Stimulated activated CD8-positive, alpha-beta memory T cell treated with anti-CD3 and anti-CD28 coated beads, Interleukin-4, amount 100 ng/mL, for 4 hours (primary cell): ENCODE measurements at places on chromosomes 6 and 20.

GRCh38 chr6:148935705-148936435 lies 189.0 kb downstream of the UST start:
- no peak for DNase-seq

- DNase-seq, result no peak
Observed at GRCh38 chr6:38264605-38265004, 375.1 kb downstream of the BTBD9 start.

DNA sequence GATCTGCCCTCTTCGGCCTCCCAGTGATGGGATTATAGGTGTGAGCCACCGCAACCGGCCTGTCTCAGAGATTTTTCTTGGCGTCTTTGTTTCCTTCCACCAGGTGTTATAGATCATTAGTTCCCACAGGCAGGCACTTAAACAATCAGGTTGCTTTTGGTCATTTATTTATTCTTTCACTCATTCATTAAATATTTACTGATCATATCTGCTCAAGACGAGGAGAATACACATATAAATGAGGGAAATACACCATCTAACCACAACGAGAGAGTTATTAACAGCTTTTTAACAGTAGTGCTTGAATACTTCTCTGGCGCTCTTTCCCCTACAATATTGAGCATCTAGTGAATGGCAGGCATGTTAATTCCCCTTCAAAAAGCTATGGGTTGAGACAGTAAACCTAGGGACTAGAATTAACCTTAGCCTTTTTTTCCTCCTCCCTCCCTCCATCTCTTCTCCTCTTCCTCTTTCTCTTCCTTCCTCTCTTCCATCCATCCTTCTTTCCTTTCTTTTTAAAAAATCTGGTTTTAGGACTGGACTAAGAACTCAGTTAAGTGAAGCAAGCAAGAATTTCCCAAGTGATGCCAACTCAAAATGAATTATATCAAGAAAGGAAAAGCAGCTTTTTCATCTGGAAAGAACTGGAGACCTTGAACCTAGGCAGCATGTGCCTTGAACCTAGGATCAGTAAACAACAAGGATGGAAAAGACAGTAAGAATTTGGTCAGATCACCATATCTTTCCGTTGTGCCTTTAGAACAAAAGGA lies 41.1 kb upstream of the RFPL4B start:
- no peak for DNase-seq

DNA sequence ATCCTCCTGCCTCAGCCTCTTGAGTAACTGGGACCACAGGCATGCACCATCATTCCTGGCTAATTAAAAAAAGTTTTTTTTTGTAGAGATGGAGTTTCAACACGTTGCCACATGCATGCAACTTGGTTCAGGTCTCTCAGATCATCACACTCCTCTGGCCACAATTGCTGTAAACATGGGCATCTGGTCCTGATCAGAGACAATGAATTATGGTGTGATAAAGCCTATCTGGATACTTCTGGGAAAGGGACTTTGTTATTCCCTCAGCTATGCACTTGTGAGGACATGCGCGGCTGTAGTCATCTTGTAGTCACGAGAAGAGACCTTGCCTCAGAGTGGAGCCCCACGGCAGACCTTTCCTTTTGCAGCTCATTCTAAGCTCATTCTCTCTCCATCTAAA lies 210.9 kb upstream of the ZFP64 start:
- no peak for DNase-seq

DNA sequence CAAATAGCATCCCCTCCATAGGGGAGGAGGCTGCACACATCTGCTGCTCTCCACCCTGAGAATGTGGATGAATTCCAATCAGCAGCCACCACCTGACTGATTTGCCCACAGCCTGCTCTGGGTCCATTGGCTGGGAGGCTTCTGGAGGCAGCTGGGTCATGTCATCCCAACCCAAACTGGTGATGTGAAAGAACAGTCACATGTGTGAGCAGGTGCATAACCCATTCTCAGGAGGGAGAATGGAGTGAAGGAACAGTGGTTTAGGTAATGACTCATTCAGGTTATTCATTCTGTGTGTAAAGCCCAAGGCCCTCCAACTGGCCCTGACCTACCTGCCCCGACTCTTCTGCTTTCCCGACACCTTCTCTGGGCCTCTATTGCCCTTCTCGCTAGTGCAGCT lies 90.9 kb upstream of the GCM1 start:
- DNase-seq, result no peak

GRCh38 chr20:47136782-47137181 lies 219.7 kb downstream of the ZMYND8 start:
- DNase-seq, result no peak

DNA sequence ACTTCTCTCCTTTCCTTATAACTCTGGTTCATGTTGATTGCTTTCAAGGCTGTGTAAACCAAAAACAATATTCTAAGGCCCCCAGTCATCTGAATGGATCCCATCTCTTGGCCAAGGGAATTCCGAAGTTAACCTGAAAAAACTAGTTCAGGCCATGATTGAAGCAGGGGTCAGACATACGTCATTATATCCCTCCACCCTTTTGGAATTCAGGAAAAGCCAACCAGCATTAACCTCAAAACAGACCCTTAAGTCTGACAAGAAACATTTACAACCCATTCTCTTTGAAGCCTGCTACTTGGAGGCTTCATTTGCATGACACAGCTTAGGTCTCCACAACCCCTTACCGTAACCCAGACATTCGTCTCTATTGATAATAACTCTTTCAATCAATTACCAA lies 39.7 kb downstream of the SLC26A8 start:
- no peak for DNase-seq

GRCh38 chr20:49118307-49118706 lies 69.8 kb downstream of the STAU1 start:
- no peak for DNase-seq

DNA sequence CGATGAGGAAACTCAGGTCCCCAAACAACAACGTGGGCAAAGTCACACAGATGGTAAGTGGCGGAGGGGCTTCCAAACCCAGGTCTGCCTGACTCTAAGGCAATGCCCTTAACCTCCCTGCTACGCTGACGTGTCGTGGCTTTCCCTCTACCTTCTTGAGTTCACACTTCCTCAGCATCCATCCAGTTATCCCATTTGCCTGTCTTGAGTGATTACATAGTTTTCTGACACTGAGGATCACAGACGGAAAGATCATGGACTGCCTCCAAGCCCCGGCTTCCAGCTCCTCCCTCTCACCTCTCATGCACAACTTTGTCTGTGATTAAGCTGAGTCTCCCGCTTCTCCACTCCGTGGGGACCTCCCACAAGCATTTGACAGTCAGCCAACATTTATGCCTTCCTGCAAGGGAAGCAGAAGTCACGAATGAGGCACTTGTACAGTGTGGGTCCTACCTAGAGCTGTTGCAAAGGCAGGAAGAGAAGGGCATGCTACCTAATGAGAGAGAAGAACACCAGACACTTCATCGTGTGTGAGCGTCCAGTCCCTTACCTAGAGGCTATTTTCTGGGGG lies 33.8 kb downstream of the TBC1D7 start:
- DNase-seq, result no peak

- no peak for DNase-seq
Observed at GRCh38 chr6:157121897-157122296, 201.4 kb downstream of the TMEM242 start.

DNA sequence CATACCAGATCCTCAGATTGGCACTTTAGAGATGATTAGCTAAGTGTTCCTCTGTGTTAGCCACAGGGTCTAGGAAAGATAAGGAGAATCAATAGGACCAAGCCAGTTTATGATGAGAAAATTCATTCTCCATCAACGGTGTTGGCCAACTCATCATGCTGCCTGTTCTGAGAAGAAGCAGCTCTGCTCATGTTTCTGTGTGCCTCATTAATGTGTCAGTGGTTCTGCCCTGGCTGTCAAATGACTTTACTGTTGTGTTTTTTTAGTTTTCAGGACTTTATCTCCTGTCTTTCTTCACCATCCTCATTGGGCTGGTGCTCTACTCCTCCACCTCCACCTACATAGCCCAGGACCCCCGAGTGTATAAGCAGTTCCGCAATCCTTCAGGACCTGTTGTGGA lies 234.3 kb upstream of the PLN start:
- DNase-seq, result no peak

- DNase-seq, result no peak
Observed at GRCh38 chr6:63395381-63395780, 75.6 kb upstream of the LGSN start.

DNA sequence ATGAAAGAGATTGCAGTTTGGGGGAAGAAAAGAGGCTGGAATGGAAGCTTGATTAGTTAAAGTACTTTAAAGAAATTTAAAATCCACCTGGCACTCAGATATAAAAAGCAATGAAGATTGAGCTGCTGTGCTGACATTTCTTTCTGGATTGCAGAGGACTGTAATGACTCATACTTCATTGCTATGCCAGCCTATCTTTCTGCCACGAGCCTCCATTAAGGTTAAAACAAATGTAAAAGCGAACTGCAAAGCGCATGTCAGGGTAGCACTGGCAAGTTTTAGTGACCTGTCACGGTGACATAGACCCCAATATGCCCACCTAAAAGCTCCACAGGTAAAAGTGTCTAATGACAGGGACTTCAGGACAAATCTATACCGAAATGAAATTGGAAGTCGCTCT lies 449.6 kb downstream of the C6orf118 start:
- no peak for DNase-seq

GRCh38 chr6:117272032-117272866 lies 6.9 kb downstream of the VGLL2 start:
- no peak for DNase-seq

- DNase-seq, result no peak
Observed at GRCh38 chr6:89387516-89388201, 24.4 kb downstream of the RRAGD start.

GRCh38 chr20:59325142-59325523 lies 24.7 kb downstream of the EDN3 start:
- no peak for DNase-seq

DNA sequence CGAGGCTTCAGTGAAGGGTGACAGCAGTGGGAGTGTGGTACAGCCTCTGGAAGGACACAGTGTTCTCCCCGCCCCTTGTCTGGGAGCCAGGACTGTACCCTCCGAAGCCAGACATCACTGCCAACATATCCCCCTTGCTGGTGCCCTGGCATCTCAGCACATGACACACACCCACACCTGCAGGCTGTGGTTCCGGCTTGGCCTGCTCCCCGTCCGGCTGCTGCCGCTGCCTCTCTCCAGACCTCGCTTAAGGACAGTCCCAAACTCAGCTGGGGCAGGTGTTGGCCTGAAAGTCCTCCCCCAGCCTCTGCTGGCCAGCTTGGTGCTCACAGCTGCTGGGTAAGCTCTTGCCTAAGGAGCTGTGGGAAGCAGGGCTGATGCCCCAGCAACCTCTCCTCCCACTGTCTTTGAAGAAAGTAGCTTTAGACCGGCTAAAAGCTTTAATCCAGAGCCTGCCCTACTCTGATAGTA lies 7.0 kb downstream of the EMILIN3 start:
- DNase-seq, result no peak

DNA sequence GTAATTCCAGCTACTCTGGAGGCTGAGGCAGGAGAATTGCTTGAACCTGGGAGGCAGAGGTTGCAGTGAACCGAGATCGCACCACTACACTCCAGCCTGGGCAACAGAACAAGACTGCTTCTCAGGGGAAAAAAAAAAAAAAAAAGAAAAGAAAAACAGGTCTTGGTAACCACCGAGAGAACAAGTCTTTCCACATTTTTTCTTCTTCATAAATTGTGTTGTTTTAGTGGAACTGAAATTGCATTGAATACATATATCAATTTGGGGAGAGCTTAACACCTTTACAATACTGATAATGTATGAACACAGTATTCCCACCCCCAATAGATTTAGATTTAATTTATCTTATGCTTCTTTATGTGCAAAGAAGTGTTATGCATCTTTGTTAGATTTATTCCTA lies 70.0 kb upstream of the PLEKHG1 start:
- DNase-seq, result no peak

DNA sequence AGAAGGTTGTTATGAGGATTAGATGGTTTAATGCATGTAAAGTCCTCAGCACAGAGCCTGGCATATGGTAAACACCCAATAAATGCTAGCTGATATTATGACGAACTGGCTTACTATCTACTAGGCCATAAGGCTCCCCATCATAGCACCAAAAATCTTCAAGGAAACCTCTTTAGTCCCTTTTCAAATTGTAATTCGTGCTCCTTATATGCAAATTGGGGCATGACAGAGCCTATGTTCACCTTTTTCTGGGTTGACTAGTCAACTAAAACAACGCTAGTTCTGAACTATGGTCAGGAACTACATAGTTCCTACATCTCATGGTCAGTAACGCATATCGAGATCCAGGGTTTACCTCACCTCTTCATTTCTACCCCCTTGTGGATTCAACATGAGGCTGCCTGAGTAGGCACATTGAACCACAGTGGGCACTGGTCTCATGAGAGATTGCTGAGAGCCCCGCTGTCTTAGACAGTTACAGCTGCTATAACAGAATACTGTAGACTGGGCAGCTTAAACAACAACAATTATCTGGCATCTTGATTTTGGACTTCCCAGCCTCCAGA lies 97.2 kb upstream of the TNFAIP3 start:
- DNase-seq, result no peak

DNA sequence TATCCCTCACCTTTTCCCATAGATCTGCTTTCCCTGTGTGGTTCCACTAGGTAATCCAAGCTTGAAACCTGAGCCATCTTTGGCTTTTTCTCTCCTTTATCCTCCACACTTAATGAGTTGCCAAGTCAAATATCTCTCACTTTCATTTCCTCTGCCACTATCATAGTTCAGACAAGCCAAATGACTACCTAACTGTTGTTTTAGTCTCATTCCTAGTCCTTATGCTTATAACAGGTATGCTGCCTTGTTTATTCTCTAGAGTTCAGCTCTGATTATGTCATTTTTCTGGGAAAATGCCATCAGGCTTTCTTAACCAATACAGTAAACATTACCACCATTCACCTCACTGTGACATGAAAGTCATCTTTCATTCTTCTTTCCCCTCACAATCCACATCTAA lies 6.5 kb downstream of the EFHC1 start:
- DNase-seq, result no peak

DNA sequence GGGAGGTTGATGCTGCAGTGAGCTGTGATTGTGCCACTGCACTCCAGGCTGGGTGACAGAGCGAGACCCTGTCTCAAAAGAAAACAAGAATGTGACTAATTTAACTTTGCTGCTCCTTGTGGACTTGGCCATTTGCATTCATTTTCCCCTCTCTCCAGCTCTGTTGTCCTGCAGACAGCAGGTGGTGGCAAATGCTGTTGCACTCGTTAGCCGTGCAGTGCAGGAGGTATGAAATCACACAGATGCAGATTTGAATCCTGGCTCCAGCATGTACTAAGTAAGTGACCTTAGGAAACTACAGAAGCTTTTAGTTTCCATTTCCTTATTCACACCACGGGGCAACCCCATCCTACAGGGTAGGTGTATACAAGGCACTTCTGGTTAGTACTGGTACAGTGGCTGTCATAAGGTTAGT lies 9.6 kb upstream of the BEND3 start:
- no peak for DNase-seq

DNA sequence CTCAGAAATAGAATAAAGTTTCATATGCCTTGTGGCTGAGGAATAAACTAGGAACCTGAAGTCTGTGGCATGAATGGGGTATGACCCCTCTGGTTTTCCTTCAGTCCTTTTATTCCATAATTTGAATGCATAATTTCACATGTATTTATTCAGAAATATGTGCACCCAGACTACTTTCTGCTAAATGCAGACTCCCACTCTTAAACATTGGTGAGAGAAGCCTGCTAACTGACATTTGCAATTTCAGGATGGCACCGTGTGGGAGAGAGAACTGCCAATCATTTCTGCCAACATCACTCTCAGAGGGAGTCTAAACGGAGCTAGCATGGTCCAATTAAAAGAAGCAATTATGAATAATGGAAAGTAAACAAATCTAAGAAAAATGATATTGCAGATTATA lies 141.3 kb downstream of the ADGRB3 start:
- no peak for DNase-seq
